ENCODE measurements at places on chromosomes 11 and 22.

GRCh38 chr11:66417000-66417399 is 3.8 kb upstream of the NPAS4 start:
- DNase-seq = no peak

DNA sequence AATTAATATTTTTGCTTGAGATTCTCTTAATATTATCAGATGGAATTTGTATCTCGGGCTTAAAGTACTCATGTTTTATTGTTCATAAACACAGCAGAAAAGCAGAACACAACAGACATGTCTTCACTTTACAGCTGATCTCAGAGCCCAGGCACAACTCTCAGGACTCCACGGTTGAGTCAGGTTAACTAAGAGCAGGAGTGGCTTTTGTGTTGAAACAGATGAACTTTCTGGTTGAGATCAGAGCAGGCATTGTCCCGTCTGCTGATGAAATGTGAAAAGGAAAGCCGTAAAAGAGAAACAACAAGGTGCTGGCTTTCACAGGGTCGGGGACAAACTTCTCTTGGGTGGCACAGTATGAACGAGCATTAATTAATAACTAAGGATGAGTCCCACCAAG is 49.0 kb downstream of the JHY start:
- DNase-seq = no peak

DNA sequence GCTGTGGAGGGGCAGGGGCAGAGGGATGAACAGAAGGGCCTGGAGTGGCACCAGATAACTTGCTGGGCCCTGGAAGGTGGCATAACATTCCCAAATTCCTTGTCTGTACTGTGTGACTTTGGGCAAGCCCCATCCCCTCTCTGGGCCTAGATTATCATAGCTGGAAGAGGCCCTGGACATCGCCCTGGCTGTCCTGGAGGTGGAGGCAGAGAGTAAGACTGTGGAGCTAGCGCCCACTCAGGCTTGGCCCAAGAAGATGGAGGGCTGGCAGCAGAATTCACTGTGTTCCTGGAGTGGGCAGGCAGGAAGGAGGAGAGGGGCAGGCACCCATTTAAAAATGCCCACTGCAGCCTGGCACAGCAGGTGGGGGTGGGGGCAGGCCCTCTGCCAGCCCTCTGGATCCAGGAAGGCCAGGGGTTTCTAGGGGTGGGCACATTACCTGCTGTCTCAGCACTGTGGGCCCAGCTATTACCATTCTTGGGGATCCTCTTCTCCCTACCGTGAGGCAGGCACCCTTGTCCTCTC is 22.6 kb downstream of the ARHGEF17 start:
- peak; percentile 15 for DNase-seq

- DNase-seq = no peak
Observed at GRCh38 chr11:125957618-125958332, 11.9 kb downstream of the VSIG10L2 start.

DNA sequence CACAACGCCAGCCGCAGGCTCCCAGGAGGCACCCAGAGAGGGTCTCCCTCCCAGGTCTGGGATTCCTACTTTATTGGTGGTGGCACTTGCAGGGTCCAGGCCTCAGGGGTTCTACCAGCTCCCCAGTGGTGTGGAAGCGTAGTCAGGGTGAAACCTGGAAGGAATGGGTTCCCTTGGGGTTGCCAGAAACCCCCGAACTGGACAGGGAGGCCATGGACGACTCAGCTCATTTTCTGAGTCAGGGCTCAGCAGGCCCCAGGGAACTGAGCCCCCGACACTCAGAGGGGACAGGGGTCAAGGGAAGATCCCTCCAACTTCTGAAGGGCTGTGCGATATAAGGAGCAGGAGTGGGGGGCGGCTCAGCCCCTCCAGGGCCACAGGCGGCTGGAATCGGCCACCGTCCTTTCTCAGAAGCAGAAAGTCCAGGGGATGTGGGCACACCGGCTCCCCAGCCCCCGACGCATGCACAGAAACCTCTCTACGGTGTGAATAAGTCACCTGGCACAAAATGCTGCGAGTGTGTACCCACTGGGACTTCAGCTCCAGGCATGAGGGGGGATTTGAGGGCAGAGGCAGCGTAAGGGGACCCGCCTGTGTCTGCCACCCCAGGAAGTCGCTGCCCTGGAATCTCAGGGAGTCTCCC is 25.1 kb downstream of the MRGPRG start:
- no peak for DNase-seq

DNA sequence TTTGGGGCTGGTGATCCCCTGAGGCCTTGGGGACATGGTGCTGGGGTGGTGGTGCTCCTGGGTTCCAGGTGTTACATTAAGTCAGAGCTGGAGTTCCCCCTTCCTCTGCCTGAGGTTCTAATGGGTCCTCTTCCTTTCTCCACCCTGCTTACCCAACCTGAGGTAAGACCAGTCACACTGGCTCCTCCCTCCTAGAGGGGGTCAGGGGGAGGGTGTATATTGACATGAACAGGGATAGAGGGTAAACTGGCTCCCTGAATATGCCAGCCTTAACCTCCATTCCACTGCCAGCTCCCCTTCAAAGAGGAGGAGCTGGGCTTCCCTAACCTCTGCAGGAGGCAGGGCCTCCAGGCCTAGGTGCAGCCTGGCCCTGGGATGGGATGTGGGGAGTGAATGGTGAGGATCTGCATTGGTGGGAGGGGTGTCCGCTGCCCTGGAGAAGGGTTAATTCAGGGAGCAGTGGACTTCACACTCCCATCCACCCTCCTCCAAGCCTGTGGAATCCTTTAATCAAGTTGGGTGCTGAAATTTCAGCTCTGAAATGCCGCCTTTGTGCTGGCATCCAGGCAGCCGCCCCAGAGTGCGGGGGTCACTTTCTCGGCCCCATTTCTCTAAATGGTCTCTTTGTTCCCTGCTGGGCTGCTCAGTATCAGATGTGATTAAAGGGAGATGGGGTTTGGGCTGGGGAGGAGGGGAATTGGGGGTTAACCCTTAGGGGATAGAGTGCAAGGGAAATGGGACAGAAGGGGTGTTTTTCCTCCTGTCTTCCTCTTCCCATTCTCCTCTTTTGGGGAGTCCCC is 15.2 kb downstream of the POLR2F start:
- DNase-seq = no peak

GRCh38 chr11:105034813-105035620 is at the start of gene CASP1:
Gene CASP1, minus strand, starts transcription at chr11:105035144. Its CDS starts 31 bp downstream, at chr11:105035113.
- no peak for DNase-seq

- no peak for DNase-seq
Observed at GRCh38 chr11:73192272-73192671, 25.8 kb upstream of the P2RY2 start.

Measured in NCI-H526 (cell line).